ENCODE measurements at places on chromosomes 2 and 18.

DNA sequence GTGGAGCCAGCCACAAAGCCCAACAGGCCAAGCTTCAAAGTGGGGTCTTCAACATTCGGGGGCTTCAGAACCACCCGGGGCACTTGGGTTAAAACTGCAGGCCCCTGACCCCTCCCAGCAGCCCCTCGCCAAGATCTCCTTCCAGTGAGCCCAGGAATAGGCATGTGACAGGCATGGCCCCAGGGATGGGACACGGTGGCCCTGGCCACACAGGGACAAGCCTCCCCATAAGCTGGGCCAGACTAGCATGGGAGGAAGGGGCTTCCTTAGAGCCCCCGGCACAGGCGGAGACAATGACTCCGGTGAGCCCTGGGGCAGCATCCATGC lies 52.4 kb downstream of the BIN1 start:
- no peak for DNase-seq

DNA sequence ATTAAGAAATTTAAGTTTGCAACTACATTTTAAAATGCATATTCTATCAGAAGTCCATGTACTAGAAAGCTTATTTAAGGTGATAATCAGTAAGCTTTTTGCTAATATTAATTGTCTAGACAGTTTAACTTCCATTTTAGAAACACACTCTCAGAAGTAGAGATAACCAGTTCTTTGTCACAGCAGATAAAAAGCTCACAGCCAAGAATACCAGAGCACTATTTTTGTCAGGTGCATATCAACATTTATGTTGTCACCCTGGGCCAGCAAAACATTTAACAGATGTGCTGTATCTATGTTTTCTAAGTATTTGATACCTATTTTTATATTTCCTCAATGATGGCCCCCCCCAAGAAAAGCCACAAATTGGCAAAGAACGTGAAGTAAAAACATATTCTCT lies 192.6 kb downstream of the ERBB4 start:
- no peak for DNase-seq

GRCh38 chr2:227876300-227876801 lies 4.9 kb downstream of the DAW1 start:
- no peak for DNase-seq

- DNase-seq, result no peak
Observed at GRCh38 chr2:241248289-241248688, 59.8 kb downstream of the ANO7 start.

DNA sequence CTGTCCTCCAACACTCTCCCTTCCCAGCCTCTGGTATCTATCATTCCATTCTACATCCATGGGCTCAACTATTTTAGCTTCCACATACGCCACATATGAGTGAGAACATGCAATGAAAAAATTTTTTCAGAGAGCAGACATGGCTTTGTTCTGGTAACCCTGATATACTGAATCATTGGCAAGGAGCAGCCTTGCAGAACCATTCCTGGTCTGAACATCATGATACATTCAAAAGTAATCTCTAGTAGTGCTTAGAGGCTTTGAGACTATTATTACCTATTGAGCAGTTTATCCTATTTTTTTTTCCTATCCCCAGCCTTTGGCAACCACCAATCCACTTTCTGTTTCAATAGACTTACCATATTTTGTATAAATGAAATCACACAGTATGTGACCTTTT lies 393.1 kb upstream of the KCNH7 start:
- no peak for DNase-seq

- no peak for DNase-seq
Observed at GRCh38 chr2:241869087-241869961, at the start of gene RTP5. TSS of gene RTP5 (plus strand) at chr2:241869729. CDS start at chr2:241869757, 28 bp downstream.

- DNase-seq, result no peak
Observed at GRCh38 chr18:32446780-32447179, 23.9 kb downstream of the GAREM1 start.

DNA sequence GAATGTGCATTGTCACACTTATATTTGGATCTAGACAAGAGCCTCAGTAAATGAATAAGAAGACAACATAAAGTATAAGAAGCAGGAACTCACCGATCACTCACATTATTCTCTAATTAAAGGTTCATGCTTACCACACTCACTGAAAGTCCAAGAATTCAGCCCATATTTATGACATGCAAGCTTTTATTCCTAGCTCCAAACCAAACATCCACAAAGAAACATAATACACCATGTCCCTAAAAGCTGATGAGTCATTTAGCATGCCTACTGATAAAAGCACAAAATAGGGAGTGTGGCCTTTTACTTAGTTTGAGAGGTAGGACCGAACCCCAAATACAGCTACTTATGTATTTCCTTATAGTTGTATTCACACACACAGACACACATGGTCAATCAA lies 1094.6 kb upstream of the CDH2 start:
- no peak for DNase-seq

GRCh38 chr2:140274891-140275290 lies 1494.7 kb upstream of the NXPH2 start:
- DNase-seq, result no peak

DNA sequence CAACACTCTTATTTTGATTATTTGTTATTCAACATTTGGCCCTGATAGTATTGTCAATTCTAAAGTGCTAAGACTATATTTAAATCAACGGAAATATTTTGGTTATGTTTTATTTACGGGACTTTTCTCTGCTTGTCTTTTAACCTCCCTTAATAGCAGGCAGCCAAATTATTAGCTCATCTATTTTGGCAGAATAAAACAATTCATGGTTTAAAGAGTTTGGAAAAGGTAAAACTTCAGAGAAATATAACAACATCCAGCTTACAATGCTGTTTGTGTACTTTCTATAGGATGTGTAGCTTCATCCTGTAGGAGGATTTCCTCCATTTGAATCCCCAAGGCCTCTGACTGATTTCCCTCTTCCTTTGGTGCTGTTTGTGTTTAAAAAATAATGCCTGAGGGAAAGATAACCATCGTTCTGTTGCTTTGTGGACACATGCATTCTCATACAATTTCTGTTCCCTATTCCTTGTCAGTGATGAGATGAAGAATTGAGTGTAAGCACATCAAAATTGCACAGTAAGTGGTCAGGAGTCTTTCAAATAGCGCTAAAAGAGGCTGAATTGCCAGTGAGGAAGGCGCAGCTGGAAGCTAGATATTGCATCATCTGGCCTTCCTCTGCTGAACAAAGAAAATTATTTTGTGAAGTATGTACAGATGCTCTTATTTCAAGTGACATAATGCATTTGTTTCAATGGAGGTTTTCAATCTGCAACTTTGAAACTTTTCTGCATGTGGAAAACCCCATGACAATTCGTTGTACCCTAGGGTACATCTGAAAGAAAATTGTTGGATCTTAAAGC lies 80.3 kb downstream of the CD28 start:
- no peak for DNase-seq

DNA sequence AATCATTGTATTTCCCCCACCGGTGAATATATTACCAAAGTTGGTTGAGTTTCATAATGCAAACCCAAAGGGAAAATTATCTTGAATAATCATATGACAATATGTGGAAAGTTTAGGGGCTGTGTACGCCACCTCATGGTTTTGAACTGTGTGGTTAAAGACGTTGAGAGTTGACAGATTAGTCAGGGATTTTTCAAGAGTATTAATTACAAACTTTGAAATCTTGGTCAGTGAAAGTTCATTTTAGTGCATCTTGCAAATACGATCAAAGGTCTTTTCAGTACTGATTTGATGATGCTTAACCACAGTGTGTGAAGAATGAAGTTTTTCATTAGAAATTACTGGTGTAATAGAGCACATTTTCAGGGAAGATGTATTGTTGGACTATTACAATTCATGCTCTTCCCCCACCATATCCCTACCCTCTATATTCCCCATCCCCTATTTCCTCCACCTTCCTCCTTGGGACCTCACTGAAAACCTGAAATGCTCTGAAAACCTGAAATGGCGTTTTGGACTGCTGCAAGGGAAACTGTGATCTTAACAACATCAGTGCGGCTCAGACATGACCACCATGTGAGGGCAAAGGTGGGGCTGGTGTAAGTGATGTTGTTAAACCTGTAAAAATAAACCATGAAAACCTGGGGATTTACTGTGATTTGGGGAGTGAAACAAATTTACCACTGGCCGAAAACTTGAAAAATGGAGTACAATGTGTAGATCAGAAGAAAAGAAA lies 4.5 kb upstream of the BCL2L11 start:
- DNase-seq, result no peak

GRCh38 chr2:112757265-112757664 lies 7.1 kb downstream of the CKAP2L start:
- DNase-seq, result no peak

DNA sequence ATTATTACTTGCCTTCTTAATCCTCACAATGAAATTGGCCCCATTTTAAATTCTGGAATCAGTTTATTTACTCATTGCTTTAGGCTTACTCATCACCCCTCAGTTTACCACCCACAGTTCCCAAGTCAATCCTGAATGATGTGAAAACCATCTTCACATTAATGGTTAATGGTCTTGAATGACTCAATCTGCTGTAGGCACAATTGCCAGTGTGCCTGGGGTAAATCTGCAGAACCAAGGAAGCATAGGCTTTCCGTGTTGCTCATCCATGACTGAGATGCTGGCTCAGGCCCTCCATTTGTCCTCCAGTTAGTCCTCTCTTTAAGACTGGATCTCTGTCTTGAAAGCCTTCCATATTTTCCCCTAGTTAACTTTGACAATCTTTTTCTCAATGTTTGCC lies 164.5 kb downstream of the PMAIP1 start:
- DNase-seq, result no peak

DNA sequence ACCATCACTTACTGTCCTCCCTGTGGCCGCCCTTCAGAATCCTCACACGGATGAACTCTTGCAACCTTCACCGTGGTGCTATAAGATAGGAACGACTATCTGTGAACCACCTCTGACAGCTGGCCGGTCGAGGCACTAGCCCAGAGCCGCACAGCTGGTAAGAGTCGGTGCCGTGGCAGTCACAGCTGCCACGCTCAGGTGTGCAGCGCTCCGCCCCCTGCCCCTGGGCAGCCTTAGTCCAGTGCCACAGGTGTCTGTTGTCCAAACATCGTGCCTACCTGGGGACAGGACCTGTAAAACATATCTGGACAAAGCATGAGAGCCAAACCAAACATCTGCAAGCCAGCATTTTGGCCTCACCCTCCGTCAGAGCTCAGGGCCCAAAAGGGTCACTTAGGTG lies 55.3 kb upstream of the SALL3 start:
- no peak for DNase-seq

- no peak for DNase-seq
Observed at GRCh38 chr2:50770299-50770698, 261.6 kb downstream of the NRXN1 start.

DNA sequence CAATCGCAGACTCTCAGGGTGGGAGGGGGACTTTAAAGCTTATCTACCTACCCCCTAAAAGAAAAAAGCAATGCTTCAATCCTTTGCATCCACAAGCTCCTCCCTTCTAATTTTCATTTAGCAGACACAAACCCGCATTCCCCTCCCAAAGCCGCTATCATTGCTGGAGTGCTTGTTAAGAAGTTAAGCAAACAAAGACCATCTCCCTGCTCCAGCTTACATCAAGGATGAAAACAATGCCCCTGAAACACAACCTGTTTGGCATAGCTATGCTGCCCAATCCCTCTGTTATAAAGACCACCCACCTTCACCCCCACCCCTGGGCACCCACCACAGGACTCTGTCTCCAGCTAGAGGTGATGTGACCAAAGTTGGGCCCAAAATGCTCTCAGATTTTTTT lies 33.0 kb downstream of the REEP1 start:
- no peak for DNase-seq

DNA sequence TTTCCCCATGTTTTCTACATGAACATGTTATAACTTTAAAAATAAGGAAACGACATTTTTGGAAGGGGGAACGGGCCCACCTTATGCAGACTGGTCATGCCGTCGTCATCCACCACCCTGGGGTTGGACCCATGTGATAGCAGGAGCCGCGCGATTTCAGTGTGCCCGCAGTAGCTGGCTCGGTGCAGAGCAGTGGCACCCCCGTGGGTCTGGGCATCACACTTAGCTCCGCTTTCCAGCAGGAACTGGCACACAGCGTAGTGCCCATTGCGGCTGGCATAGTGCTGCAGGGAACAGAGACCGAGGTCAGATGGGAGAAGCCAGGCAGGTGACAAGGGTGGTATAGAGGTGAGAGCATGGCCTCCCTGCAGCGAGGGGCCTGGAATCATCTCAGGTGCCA lies 4.5 kb downstream of the ANKRD39 start:
- DNase-seq, result no peak

- DNase-seq, result no peak
Observed at GRCh38 chr2:240153418-240153817, 13.0 kb upstream of the OTOS start.

- no peak for DNase-seq
Observed at GRCh38 chr2:100320547-100321178, 1.6 kb downstream of the LONRF2 start.

GRCh38 chr2:28219758-28220368 lies 172.8 kb upstream of the FOSL2 start:
- DNase-seq, result no peak

DNA sequence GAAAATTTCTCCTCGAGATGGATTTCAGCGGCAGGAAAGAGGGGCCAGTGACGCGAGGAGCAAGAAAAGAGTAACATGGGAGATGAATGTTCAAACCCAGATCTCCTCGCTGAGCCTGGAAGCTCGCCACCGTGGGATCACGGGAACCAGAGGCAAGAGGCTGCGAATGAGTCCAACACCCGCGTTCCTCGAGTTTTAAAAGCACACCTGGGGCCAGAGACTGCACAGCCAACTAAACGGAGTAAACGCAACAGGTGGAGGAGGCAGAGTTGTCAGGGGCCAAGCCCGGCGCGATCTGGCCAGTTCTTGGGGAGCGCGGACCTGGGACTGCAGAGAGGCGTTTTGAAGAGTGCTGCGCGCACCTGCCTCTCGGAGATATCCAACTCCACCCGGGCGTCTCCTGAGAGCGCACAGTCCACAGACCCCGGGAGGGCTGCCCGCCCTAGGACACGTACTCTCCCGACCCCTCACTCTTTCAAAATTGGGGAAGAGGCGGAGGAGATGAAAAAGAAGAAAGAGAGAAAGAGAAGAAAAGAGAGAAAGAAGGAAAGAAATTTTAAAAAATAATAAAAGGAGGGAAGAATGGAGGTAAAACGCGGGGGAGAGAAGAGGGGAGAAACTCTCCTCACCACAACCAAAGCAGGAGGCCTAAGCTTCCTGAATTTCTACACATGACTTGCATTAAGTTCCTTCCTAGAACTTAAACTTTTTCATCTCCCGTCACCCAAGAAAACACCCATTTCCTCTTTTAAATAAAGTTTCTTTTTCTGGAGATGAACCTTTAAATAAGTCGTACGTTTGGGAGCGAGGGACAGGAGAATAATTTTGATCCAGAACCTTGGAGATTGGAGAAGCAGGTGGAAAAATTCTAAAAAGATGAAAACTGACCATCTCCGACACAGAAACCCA lies 5.3 kb upstream of the PAX3 start:
- DNase-seq, result no peak

DNA sequence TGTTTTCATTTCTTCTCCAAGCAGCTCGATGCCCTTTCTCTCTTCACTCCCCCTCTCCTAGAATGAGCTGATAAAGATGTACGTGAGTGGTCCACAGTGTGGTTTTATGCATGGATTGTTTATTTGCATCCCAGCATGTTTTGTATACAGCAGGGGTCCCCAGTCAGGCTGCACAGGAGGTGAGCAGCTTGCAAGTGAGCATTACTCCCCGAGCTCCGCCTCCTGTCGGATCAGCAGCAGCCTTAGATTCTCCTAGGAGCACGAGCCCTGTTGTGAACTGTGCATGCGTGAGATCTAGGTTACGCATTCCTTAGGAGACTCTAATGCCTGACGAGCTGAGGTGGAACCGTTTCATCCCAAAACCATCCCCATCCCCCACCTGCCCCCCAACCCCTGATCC lies 262.6 kb downstream of the AGAP1 start:
- no peak for DNase-seq

- DNase-seq, result no peak
Observed at GRCh38 chr2:123578016-123578415, 447.1 kb upstream of the CNTNAP5 start.

GRCh38 chr2:932320-933115 lies 18.1 kb upstream of the SNTG2 start:
- no peak for DNase-seq

Measured in stimulated activated CD8-positive, alpha-beta memory T cell treated with anti-CD3 and anti-CD28 coated beads, Interleukin-12 subunit alpha, Interleukin-12 subunit beta, amount 100 ng/mL, for 4 hours (primary cell).